RCC 7860 (cell line): ENCODE measurements at places on chromosomes 13 and 19.

DNA sequence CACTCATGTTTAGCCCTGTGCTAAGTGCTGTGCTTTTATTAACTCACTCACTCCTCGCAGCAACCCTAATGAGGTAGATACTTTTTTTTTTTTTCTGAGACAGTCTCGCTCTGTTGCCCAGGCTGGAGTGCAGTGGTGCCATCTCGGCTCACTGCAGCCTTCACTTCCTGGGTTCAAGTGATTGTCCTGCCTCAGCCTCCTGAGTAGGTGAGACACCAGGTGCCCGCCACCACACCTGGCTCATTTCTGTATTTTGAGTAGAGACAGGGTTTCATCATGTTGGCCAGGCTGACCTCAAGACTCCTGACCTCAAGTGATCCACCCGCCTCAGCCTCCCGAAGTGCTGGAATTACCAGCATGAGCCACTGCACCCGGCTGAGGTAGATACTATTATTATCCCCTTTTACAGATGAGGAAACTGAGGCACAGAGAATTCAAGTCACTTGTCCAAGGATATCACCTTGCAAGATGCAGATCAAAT lies 2.5 kb downstream of the ITPKC start:
- no peak for DNase-seq

GRCh38 chr19:19540715-19541515 lies 2.9 kb downstream of the CILP2 start:
- no peak for DNase-seq

DNA sequence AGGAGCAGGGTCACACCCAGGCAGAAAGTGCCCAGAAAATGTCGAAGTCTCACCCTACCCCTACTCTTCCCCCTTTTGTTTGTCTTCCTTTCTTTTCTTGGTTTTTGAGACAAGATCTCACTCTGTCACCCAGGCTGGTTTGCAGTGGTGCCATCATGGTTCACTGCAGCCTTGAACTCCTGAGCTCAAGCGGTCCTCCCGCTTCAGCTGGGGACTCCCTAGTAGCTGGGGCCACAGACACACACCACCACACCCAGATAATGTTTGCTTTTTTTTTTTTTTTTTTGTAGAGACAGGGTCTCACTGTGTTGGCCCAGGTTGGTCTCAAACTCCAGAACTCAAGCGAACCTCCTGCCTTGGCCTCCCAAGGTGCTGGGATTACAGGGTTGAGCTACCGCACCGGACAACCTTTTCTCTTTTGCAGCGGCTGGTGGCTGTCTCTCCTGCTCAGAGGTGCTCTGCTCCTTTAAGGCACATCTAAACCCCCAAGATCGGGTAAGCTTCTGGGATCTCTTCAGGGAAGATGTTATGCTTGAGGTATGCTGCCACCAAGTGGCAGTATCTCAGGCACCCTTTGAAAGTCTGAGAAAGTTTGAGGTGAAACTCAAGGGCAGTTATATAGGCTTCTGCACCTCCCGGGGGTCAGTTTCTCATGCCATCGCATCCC lies 22.4 kb upstream of the EBI3 start:
- peak; percentile 39 for DNase-seq

DNA sequence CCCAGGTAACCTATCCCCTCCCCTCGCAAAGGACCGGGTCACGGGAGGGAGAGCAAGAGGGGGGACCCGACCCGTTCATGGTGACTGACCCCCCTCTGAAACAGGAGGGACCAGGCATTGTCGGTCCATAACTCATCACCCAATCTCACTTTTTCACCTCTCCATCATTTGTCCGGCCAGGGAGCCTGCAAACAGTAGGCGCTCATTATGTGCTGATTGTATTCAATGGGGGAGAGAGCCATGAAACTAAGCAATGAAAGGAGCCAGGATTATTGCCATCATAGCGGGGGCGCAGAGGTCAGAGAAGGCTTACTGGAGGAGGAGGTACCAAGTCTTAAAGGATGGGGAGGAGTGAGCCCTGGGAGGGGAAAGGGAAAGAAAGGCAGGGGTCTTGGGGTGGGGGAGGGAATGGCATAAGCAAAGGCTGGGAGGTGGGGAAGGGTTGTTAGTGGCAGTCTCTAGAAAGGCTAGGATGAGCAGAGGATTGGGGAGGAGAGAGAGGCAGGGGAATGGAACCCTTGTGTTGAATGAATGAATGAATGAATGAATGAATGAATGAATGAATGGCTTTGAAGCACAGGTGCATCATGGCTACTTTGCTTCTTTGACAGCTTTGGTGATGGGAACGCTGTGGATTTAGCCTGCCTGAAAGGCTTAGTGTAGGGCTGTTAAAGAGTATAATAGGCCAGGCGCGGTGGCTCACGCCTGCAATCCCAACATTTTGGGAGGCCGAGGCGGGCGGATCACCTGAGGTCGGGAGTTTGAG lies 1.4 kb downstream of the SHFL start:
- DNase-seq = no peak

DNA sequence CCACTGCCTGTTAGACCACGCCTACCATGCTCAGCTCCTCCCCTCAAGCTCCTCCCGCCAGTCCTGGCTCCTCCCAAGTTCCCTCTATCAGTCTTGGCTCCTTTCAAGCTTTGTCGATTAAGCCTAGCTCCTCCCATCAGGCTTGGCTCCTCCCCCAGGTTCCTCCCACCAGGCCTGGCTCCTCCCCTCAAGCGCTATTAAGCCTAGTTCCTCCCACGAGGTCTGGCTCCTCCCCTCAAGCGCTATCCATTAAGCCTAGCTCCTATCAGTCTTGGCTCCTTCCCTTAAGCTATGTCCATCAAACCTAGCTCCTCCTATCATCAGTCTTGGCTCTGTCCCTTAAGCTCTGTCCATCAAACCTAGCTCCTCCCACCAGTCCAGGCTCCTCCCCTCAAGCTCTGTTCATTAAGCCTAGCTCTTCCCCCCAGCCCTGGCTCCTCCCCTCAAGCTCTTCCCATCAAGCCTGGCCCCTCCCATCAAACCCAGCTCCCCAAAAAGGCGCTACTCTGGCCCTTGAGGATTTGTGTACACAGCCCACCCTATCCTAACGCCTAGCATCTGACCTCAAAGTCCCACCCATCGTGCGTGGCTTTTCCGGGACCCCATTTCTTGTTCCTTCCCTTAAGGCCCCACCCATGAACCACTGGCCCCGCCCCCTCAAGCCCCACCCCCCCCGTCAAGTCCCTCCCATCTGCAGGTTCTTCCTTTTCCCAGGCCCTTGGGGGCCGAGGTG lies 10.0 kb downstream of the CAMSAP3 start:
- DNase-seq = peak; percentile 4

DNA sequence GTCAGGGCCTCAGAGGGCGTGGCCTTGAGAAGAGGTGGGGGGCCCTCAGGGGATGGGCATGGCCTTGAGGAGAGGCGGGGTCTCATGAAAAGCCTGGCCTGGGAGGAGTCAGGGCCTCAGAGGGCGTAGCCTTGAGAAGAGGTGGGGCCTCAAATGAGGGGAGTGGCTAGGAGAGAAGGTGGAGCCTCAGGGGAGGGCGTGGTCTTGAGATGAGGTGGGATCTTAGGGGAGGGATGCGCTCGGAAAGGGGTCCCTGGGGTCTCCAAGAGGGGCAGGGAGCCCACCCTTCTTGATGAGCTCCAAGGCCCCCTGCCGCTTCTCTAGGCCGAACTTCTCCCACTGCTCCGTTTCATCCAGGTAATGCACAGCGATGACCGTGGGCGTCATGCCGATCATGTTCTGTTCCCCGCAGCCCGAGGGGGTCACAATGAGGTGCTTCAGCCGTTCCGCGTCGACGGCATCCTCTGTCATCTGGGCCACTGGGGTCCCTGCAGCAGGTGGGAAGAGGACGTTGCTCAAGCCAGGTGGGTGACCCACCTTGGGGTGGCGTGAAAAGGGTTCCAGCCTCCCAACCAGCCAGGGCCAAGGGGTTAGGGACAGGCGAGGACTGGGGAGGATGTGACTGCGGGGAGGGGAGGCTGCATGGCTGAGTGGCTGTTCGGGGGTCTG lies 24.3 kb upstream of the TNFSF14 start:
- DNase-seq = no peak

- no peak for DNase-seq
Measured at GRCh38 chr13:111589992-111590391, 269.6 kb downstream of the TEX29 start.

DNA sequence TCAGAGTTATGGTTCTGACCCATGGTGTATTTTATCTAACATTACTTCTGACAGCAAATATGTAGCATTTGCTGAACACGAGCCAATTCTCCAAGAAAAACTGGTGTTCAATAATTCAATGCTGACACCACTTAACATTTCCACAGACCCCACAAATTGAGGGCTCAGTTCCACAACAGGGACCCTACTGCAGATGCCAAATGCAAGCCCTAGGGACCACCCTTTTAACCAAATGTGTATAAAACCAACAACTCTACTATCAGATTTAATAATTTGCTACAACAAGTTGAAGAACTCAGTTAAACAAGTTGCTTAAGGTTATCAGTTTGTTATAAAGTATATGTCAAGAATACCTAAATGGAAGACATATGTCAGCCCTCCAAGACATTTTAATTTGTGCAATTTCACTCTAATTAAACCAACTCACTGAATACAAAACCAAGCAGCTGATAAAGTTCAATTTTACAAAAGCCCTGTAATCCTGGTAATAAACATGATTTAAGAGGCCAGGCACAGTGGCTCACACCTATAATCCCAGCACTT lies 6.7 kb downstream of the ZNF44 start:
- no peak for DNase-seq

DNA sequence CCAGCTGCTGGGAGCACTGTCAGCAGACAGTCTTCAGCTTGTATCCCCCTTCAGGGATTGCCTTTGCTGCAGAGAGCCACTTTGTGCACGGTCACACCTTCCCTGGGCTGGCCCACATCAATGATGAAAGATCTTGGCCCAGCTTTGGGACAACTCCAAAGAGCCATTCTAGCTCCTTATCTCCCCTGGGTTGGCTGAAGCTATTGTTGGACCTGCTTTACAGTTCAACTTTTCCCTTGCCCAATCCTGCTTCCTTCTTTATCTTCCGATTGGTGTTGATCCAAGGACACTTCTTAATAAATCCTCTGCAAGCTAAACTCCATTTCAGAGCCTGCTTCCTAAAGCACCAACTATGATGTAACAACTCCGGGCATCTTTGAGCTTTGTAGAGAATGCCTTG lies 466.4 kb downstream of the KLF12 start:
- no peak for DNase-seq

- DNase-seq = peak; percentile 65
Measured at GRCh38 chr19:1312767-1313694, 27.4 kb downstream of the EFNA2 start.

- no peak for DNase-seq
Measured at GRCh38 chr19:42473686-42474085, 30.9 kb upstream of the CXCL17 start.

DNA sequence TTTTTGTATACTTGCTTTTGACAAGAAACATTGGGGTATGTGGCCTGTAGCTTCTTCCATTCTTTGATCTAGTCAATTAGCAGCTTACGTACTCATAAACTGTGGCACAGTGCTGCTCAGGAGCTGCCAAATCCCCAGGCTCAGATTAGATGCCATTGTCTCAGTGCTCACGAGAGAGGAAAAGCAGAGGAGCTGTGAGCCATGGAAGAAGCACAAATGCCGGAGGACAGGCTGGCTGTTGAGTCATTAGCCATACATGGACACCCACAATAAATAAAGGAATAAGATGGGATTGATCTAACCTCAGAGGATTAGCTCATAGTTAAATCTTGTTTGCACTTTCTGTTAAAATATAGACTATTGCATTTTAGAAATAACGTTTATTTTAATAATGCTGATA lies 121.7 kb downstream of the POSTN start:
- no peak for DNase-seq
